ENCODE measurements at places on chromosomes 5 and 9.

- DNase-seq = no peak
These were observed 135.7 kb downstream of the MLLT3 start for GRCh38 chr9:20486552-20486951.

DNA sequence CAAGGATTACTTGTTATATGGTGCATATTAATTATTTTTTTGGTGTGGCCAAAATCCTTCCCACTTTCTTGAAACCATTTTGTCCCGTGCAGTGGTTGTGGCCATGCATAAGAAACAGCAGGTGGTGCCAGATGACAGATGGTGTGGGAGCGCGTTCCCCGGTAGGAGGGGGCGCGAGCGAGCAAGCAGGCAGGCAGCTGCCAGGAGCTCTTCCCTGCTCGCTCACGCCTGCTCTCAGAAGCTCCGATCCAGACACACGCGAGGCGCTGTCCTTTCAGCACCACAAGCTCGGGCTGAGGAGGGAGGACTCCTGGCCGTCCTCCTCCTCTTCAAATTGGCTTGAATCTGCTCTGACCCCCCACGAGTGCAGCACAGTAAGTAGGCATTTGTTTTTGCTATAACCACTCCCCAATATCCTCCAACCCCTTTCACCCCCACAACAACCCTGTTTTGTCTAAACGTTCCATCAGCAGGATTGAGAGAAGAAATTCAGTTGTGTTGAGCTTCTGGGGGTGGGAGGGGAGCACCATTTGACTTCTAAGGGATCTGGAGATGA, at the start of gene NSG2:
NSG2 (plus strand) TSS at position 237 of the 556 bp plus-strand sequence. CDS start 1,050 bp downstream, outside the sequence.
- DNase-seq = peak; percentile 56

GRCh38 chr5:81825237-81825636, 74.3 kb upstream of the SSBP2 start:
- peak; percentile 22 for DNase-seq

DNA sequence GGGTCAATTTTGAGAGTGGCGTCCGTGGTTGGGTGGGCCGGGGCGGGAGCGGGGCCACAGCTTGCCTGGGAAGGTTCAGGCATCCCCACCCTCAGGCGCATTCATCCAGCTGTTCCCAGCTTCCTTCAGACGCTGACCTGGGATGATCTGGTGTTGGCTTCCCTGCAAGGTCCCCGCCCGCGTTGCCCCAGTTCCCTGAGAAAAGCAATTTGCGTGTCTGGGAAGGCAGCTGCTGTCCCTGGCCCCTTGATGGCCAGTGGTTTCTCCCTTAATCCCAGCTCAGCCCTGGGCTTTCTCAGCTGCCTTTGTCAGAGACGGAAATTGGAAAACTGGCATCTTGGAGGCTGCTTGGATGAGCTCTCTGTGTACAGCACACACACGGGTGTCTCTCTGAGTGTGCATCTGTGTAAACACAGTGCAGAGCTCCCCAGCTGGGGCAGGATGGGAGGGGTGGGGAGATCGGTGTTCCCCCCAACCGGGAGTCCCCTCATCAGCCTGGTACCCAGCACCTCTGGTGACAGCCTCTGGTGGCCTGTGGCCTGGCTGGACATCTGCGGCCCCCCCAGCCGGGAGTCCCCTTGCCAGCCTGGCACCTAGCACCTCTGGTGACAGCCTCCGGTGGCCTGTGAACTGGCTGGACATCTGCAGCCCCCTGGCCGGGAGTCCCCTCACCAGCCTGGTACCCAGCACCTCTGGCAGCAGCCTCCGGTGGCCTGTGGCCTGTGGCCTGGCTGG, 94.0 kb downstream of the COL5A1 start:
- no peak for DNase-seq

DNA sequence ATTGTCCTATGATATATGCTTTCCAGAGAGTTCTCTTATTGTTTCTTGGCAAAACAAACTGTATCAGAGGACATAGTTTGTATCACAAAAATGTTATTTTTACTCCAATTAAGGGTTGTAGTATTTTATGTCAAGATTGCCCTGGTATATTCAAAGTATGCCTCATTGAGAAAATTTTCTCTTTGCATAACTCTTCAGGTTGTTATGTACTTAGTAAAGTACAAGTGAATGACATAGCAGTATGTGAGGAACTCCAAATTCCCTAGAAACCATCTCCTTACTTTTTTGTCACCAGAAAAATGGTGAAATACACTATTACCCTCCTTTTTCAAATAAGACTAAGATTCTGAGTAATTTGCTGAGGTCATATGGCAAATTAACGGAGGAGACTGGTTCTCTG, 355.3 kb downstream of the NFIB start:
- DNase-seq = no peak

- DNase-seq = no peak
These were observed 100.7 kb upstream of the SPRY4 start for GRCh38 chr5:142425286-142426065.

Measured in hypothalamus (tissue), 51 donors.